ENCODE measurements at places on chromosomes 4 and X. TPM values are rescaled to one million over a fixed set of nuclear protein-coding genes. Genes with fewer than 3 reads are reported as not detected.

Gene CT45A2
- total RNA-seq, result not detected

Gene CFAP47
- total RNA-seq, result 0.09 TPM

Gene RPL9
- 1,871 TPM for total RNA-seq

Gene RNF212
- total RNA-seq, result 3.3 TPM

Gene PAGE2B
- not detected for total RNA-seq

Gene RBMXL3
- not detected for total RNA-seq

GRCh38 chrX:107842715-107843400, 17.2 kb downstream of the MID2 start:
- no peaks in the 10 kb centered on the region for H3K27me3 ChIP-seq
- H3K4me3 ChIP-seq, result no peak overlapping the region
- H3K4me1 ChIP-seq, result no peaks in the 10 kb centered on the region
- no peak for DNase-seq
- 0 out of 2 replicates have a peak, but pooled peaks cover 6% of the 10 kb centered on the region for H3K36me3 ChIP-seq
- no peak overlapping the region for H3K27ac ChIP-seq

- H3K36me3 ChIP-seq, result no peaks in the 10 kb centered on the region
- H3K4me3 ChIP-seq, result no peak overlapping the region
- no peaks in the 10 kb centered on the region for H3K4me1 ChIP-seq
Measured at GRCh38 chr4:8181844-8182243, 17.2 kb upstream of the SH3TC1 start.

GRCh38 chr4:31601793-31602192, 881.6 kb downstream of the PCDH7 start:
- no peak for DNase-seq
- H3K36me3 ChIP-seq, result no peaks in the 10 kb centered on the region
- H3K4me1 ChIP-seq, result peaks cover 2% of the 10 kb centered on the region
- H3K27ac ChIP-seq, result no peak overlapping the region
- H3K27me3 ChIP-seq, result no peaks in the 10 kb centered on the region

GRCh38 chrX:6311540-6311939, 82.9 kb upstream of the NLGN4X start:
- peaks cover 12% of the 10 kb centered on the region for H3K36me3 ChIP-seq
- no peak overlapping the region for H3K4me3 ChIP-seq
- no peaks in the 10 kb centered on the region for H3K27me3 ChIP-seq
- DNase-seq, result no peak
- no peak overlapping the region for H3K27ac ChIP-seq
- no peaks in the 10 kb centered on the region for H3K4me1 ChIP-seq

DNA sequence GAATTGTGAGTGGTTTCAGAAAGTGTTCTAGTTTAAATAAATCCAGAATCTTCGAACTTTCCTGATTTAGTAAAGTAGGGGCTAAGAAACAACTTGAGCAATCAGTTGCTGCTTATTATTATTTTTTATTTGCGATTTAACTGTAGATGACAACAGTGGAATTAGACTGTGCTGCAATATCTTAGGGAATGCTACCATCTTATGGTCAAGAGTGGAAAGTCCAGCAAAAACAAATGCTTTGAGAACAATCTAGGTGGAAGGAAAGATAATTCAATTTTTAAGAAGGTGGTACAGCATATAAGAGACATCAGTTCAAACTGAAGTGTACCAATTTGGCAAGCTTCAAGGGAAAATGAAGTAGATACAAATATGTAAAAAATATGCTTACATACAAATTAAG, 73.3 kb downstream of the CYLC1 start:
- DNase-seq, result no peak
- H3K27me3 ChIP-seq, result no peaks in the 10 kb centered on the region
- H3K36me3 ChIP-seq, result no peaks in the 10 kb centered on the region
- H3K4me1 ChIP-seq, result no peaks in the 10 kb centered on the region
- no peak overlapping the region for H3K4me3 ChIP-seq

- no peak for DNase-seq
- H3K27ac ChIP-seq, result no peak overlapping the region
- peaks cover 11% of the 10 kb centered on the region for H3K4me1 ChIP-seq
Measured at GRCh38 chr4:143347484-143348111, 10.9 kb downstream of the GAB1 start.

DNA sequence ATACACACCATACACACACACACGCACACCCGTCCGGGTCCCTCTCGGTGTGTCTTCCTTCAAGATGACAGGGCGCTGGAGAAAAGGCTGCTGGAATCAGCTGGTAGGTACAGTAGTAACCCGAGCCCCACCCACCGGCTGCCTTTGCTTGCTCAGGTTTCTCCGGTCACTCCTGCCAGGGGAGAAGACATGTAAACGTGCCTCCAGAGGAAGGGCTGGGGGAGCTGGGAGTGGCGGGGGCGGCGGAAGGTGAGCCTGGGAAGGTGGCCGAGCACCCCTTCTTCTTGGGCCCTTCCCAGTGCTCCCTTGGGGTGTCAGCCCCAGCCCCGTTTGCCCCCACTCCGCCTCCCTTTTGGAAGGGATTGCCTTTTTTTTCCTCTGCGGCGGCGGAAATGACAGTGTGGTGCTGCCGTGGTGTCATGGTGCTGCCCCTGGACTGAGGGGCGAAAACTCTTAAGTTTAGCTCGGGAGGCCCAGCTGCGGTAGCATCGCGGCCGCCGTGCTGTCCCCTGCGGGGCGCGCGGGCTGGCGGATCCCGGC, at the start of gene MID2:
Gene MID2, plus strand, starts transcription at position 169 of the 540 bp plus-strand sequence. CDS start 561 bp downstream, outside the sequence.
- no peak within 1 kb of the TSS for H3K27ac ChIP-seq
- H3K4me1 ChIP-seq, result no peaks in the 10 kb centered on the region
- no peaks in the 10 kb centered on the region for H3K36me3 ChIP-seq
- H3K27me3 ChIP-seq, result peaks cover 10% of the 10 kb centered on the region
- DNase-seq, result peak; percentile 72

DNA sequence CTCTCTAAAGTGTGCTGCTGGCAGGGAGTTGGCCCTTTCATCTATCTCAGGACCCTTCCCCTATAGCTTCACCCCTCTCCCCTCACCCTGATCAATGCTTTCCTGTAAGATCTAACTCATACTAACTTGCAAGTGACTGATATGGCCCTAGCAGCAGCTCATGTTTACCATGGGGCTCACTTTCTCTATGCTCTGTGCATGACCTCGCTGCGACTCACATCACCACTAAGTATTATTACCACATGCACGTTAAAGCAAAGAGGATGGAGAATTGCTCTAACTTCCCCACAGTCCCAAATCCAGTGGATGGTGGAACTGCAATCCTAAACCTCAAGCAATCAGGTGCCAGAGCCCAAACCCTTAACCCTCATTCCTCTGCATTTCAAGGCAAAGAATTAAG, 626.6 kb downstream of the MID1IP1 start:
- H3K36me3 ChIP-seq, result peaks cover 2% of the 10 kb centered on the region
- DNase-seq, result no peak
- no peaks in the 10 kb centered on the region for H3K27me3 ChIP-seq
- H3K27ac ChIP-seq, result no peak overlapping the region

GRCh38 chr4:83852085-83852451, 316.2 kb downstream of the GPAT3 start:
- no peaks in the 10 kb centered on the region for H3K27me3 ChIP-seq
- no peaks in the 10 kb centered on the region for H3K36me3 ChIP-seq
- H3K4me1 ChIP-seq, result peaks cover 16% of the 10 kb centered on the region
- peak overlapping the region; percentile 64 for H3K27ac ChIP-seq
- peak overlapping the region; percentile 38 for H3K4me3 ChIP-seq

DNA sequence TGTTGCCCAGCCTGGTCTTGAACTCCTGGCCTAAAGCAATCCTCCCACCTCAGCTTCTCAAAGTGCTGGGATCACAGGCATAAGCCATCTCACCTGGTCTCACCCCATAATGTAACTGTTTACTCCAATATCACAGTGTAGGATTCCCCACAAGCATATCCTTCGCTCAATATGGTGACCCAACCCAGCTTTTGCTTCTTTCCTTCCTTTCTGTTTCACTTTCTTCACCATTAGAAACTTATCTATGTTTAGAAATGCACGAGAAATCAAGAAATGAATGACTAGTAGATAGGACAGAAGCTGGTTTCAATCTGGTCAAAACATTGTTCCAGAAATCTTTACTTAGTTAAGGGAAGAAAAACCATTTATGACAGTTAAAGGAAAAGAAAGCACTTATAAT, 18.9 kb downstream of the TSPAN5 start:
- no peaks in the 10 kb centered on the region for H3K36me3 ChIP-seq
- no peak overlapping the region for H3K27ac ChIP-seq
- H3K4me1 ChIP-seq, result no peaks in the 10 kb centered on the region
- H3K4me3 ChIP-seq, result no peak overlapping the region

DNA sequence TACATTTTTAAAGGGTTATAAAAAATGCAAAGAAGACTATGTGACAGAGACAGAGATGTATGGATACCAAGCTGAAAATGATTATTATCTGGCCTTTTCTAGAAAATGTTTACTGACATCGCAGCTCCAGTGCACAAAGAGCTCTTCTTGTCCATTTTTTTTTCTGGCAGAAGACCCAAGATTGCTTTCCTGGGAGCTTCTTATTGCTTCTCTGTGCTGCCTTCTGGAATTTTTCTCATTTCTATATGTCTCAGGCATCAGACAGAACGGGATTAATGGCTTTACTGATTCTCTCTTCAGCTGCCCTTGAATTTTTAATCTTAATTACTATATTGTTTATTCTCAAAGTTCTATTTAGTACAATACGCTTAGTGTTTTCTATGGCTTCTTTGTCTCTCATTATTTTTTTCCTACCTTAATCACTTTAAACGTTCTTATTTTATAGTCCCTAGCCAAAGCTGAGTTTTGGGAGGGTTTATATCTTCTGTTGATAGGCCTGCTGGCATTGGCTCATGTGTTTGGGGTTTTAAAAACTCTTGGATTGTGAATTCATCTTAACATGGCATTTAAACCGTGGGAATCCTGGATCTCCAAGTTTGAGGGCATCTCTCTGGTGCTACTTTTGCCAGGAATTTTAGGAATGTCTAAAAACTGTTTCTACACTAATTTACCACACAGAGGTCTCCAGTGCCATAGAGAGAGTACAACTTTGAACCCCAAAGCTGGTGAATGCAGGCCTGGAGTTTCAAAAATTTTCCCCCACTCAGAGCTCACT, 138.9 kb upstream of the LNX1 start:
- no peak for DNase-seq
- no peak overlapping the region for H3K27ac ChIP-seq
- no peaks in the 10 kb centered on the region for H3K36me3 ChIP-seq

DNA sequence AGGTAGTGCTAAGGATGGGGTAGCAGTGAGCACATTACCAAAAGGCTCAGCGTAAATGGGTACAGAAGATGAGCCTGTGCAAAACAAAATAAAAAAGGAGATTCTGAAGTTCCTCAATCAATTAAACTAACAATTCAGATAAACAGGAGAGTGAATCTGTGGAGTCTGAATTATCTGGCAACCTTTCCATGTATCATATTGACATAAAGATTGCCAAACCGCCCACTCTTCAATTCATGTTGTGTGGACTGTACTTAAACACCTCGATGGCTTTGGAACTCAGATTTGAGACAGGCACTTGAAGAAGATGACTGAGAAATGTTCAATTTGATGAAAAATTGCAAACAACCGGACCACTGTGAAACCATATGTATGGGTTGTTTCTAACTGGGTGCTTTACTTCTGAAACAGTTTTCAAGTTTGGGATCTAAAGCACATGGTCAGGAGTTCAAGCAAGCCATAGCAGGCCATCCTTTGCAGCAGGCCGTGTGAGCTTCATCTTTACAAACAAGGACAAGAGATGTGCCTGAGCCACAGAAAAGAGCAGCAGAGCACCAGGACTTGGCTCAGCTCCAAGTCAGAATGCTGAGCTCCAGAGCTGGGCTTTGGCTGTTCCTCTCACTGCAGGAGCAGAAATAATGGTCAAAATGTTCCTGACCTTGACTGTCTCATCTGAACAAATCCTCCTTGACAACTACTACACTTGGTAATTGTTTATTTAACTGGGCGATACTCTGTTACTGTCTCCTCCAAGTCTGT, 108.1 kb downstream of the MGST2 start:
- H3K36me3 ChIP-seq, result no peaks in the 10 kb centered on the region
- no peak overlapping the region for H3K4me3 ChIP-seq
- no peak overlapping the region for H3K27ac ChIP-seq
- DNase-seq, result no peak
- H3K4me1 ChIP-seq, result 0 out of 2 replicates have a peak, but pooled peaks cover 4% of the 10 kb centered on the region

DNA sequence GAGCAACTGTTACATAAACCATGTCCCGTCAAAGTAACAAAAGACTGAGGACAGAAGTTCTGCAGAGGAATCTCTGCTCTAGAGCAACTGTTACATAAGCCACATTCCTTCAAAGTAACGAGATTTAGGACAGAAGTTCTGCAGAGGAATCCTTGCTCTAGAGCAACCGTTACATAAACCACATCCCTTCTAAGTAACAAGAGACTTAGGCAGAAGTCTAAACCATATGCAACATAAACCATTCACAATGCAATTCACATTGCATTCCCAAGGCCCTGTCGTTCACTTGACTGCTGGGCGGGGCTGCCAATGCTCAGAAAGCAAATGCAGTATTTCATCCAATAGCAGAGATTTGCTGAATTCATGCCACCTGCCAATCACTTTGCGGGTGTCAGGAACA, 124.4 kb upstream of the PUDP start:
- DNase-seq, result no peak
- H3K4me3 ChIP-seq, result no peak overlapping the region
- H3K36me3 ChIP-seq, result no peaks in the 10 kb centered on the region
- no peak overlapping the region for H3K27ac ChIP-seq
- no peaks in the 10 kb centered on the region for H3K4me1 ChIP-seq

DNA sequence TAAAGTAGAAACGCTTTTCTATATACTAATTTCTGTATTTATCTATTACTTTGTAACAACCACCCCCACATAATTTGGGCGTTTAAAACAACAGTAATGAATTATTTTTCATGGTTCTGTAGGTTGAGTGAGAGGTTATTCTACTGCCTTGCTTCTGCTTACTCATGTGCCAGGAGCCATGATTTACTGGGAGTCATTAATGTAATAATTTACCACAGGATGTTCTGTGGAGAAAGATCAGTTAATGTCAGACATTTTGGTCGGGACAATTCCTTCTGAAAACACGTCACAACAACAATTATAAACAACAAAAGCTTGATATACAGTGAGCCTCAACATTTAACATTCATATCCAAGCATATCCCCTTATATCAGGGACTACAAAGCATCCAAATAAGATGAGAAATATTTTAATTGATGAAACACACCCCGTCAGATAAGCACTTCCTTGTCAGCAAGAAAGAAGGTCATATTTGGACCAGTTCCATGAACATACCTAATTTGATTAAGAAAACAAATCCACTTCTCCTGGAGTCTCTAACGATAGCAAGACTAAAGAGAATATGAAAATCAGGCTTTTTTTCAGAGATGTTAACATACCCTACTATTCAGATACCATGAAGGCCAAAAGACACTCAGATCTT, 238.5 kb downstream of the PRDM5 start:
- no peaks in the 10 kb centered on the region for H3K4me1 ChIP-seq
- no peak overlapping the region for H3K4me3 ChIP-seq
- H3K27ac ChIP-seq, result no peak overlapping the region
- no peaks in the 10 kb centered on the region for H3K27me3 ChIP-seq
- no peaks in the 10 kb centered on the region for H3K36me3 ChIP-seq
